Suprapubic skin (tissue), 4 donors: ENCODE measurements at places on chromosomes 4 and X. TPM values are rescaled to one million over a fixed set of nuclear protein-coding genes. Genes with fewer than 3 reads are reported as not detected.

IL13RA1 gene
- 26.2 TPM for total RNA-seq

DNA sequence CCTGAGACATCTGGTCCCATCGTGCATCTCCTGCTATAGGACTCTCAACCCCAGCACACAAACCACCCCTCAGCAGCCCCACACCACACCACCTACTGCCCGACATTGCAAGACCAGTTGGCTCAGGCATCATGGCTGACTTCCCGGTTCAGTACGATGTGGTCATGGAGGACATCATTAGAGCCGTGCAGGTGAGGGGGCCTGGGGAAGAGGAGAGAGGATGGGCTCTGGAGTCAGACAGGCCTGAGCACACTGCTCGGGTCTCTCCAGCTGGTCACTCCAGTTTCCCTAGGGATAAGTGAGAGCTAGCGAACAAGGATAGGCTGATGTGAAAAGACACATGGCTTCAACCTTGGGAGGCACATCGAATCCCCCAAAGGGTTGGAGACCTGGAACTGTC, 17.2 kb downstream of the MAGED2 start:
- H3K4me1 ChIP-seq, result no peaks in the 10 kb centered on the region
- no peaks in the 10 kb centered on the region for H3K36me3 ChIP-seq
- no peaks in the 10 kb centered on the region for H3K27me3 ChIP-seq
- DNase-seq, result no peak

DNA sequence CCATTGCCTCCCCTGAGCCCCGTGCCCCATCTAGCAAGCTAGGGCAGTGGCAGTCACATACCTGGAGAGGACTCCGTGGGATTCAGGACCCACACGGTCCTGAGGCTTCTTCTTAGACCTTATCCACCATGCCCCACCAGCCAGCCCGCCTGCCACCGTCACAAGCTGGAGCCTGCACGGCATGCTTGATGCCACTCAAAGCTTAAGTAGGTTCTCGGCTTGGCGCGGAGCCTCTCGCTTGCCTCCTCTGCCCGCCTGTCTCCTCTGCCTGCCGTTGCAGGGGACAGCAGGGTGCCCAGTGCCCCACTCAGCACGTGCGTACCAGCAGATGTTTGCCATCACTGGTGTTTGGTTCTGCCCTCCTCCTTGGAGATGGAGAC, 14.1 kb downstream of the PSAPL1 start:
- H3K27me3 ChIP-seq, result no peaks in the 10 kb centered on the region
- H3K36me3 ChIP-seq, result no peaks in the 10 kb centered on the region
- no peaks in the 10 kb centered on the region for H3K4me1 ChIP-seq
- H3K27ac ChIP-seq, result no peak overlapping the region

- H3K36me3 ChIP-seq, result no peaks in the 10 kb centered on the region
- H3K4me3 ChIP-seq, result no peak overlapping the region
- peaks cover 20% of the 10 kb centered on the region for H3K4me1 ChIP-seq
Measured at GRCh38 chr4:83217721-83218522, 66.7 kb downstream of the COQ2 start.

DNA sequence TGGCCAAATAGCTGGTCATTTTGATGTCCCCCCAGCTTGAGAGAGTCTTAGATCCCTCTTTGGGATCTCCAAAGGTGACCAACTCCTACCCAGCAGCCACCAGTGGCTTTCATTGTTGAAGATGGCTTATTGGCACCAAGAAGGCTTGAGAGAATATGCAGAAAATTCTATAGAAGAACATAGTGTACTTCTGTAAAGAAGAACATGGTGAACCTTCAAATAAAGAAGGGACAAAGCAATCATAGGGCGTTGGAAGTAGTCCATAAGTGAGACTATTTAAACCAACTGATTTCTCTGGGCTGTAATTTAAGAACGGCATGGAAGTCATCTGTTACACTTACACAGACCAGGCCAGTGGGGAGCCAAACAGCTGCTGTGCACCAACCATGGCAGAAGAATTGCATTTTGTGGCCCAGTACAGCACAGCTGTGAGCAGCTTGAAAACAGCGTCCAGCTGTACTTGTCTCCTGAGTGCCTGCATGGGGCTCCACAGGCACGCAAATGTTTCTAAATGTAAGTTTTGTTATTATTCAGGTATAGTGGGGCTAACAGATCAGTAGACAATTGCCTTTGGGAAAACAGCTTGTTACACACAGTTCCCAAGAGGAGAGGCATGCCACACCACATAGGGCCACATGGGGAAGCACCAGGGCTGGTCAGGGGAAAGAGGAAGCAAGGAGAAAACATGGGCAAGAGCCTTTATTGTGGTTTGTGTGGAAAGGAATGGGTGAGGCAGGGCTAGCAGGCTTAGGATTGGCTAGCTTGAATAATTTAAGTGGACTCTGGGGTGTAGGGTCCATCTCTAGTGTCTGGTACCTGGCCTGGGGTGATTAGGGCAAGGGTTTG, 125.0 kb downstream of the ARHGAP6 start:
- no peak overlapping the region for H3K27ac ChIP-seq
- H3K27me3 ChIP-seq, result no peaks in the 10 kb centered on the region
- H3K4me1 ChIP-seq, result no peaks in the 10 kb centered on the region
- no peak overlapping the region for H3K4me3 ChIP-seq

DNA sequence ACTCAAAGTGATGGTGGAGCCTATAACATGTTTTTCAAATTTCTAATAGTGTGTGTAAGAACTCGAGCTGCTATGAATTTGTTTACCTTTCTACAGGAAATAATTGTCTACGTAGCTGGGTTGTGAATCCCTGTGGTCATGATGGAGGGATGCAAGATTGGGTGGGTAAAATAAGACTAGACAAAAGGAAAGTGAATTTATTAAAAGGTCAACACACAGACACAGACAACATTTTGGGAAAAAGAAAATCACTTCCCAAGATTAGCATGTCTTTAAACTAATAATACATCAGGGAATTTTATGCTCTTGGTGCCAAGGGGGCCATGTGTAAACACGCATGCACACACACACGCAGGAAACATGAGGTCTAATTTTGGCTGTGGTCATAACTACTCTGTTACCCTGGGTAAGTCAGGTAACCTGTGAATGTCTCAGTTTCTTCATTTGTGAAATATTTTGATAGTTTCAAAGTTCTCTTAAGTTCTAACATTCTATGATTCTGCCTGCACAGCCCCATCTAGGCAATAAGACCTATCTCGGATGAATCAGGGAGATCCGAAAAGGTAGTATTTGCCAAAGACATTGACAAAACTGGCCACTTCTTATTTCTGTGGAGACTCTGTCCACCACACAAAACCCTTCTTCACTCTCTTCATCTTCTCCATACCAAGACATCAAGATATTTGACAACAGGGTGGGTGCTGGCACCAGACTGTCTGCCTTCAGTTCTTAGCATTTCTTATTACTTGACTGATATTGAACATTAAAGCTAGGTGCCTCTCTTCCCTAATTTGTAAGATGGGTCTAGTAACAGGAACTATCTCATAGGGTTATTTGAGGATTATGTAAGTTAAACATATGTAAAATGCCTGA, 1.6 kb upstream of the UNC5C start:
- peak overlapping the region; percentile 55 for H3K4me3 ChIP-seq
- no peaks in the 10 kb centered on the region for H3K36me3 ChIP-seq
- no peak for DNase-seq
- H3K27me3 ChIP-seq, result peaks cover 49% of the 10 kb centered on the region
